ENCODE measurements at places on chromosomes 7 and 10.

DNA sequence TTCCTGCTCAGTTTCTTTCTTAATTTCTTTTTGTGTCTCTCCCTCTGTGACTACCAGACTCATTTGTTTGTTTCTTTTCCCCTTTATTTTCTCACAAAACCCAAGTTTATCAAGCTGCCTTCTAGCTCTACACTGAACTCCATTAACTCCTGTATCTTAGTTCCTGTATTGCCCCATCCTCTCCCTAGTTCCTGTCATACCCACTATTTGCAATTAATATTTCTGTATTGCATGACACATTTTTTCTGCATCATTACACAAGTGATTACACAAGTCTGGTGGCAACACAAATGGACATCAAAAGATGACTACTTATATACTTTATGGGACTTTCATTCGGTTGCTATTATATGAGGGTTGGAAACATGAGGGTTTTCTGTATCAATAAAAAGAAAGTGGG, 26.9 kb upstream of the OR9A4 start:
- no peak for DNase-seq

- DNase-seq: no peak
These were observed 62.9 kb upstream of the MKRN1 start for GRCh38 chr7:140542228-140542603.

- no peak for DNase-seq
These were observed 89.9 kb downstream of the PHYHIPL start for GRCh38 chr10:59266321-59266720.

- DNase-seq: no peak
These were observed 17.2 kb upstream of the CROT start for GRCh38 chr7:87328281-87328680.

DNA sequence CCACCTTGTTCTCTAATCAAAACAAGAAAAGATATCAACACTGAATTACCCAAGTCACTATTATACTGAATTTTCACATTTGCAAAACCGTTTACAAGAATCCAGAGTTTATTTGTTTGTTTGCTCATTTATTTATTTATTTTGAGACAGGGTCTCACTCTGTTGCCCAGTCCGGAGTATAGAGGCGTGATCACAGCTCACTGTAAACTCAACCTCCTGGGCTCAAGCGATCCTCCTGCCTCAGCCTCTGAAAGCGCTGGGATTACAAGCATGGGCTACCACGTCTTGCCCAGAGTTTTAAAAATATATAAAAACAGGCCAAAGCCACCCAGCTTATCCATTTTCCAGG, 8.5 kb downstream of the CREB3L2 start:
- no peak for DNase-seq

GRCh38 chr10:95289003-95289920, 1.5 kb downstream of the PDLIM1 start:
- DNase-seq: no peak
